ENCODE measurements at places on chromosomes 5 and 9.
A peak's percentile ranks its signal among the peaks of the same experiment; 100 is the strongest.

DNA sequence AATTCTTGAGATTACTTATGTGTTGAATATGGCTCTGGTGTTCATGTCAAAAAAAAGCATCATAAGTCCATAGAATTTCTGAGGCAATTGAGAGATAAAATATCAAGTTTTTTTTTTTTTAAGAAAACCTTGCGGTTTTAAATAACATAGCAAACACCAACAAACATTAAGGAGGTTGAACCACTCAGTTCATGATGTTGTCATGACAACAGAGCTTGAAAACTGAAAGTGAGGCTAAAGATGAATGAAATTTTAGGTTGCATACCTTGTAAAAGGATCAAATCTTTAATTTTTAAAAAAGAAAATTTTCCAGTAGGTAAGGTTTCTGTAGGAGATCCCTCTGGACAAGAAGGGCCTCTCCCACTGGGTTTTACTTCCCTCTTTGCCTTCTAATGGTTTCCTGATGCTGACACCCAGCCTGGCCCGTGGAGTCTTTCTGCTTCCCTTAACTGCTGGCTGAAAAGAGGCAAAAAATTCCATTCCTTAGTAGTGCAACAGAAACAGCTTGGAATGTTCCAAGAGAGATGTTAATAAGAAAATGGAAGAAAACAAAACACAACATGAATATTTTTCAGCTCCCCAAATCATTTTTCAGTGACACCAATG lies 60.0 kb upstream of the FER start:
- DNase-seq = no peak

DNA sequence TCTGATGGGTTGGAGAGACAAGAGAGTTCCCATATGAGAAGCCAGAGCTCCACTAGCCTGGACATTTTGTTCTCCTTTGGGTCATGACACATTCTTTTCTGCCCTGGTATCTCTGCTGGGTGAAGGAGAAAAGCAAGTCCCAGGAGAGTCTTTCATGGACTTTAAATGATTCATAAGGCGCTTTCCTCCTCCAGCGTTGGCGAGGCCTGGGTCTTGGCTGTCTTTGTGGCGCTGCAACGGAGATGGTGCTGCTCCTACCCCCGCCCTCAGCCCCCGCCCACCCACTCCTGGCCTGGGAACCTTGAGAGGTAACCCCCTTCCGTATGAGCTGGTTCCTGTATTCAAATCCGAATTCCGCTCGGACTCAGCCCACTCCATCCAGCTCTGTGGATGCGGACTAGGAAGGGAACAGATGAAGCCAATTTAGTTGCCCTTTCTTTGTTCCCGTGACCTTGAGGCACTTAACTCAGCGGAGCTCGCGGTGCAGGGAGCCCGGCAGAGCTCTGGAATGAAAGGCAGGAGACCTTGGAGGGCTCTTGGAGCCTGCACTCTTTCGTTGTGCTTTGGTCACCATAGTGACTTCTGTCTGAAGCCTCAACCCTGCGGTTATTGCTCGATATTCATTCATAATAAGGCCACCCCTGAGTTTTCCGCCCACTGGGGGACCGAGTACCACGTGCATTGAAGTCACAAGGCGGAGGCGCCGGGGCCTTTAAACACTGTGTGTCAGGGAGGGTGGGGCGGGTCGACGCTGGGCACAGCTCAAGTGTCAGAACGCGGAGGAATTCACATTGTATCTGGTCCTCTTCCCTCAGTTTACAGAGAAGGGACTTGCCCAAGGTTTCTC lies 14.0 kb upstream of the PWWP2A start:
- no peak for DNase-seq

- no peak for DNase-seq
Observed at GRCh38 chr5:112546946-112547592, 128.0 kb upstream of the EPB41L4A start.

DNA sequence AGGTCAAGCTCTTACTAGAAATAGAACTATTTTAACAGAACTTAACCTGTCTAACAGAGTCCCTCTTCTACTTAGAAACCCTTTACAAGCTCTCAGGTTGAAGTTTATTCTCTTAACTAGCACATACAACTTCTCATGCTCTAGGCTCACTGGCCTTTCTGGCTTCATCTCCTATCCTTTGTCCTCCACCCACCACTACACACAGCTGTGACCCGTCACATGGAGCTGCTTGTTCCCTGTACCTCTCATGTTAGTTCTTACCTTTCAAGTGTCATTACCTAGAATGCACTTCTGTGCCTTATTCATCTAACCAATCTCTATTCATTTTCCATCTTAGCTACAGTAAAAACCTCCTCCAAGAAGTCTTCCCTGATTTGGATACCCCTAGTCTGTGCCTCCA lies 89.4 kb upstream of the APC start:
- DNase-seq = no peak

- no peak for DNase-seq
Observed at GRCh38 chr5:80408484-80409366, 861 bp downstream of the ZFYVE16 start.

- DNase-seq = no peak
Observed at GRCh38 chr5:126831156-126831555, 54.2 kb downstream of the LMNB1 start.

- DNase-seq = peak; percentile 26
Observed at GRCh38 chr5:129664336-129664937, 83.5 kb upstream of the MINAR2 start.

GRCh38 chr5:125336401-125336800 lies 590.0 kb upstream of the ZNF608 start:
- no peak for DNase-seq

DNA sequence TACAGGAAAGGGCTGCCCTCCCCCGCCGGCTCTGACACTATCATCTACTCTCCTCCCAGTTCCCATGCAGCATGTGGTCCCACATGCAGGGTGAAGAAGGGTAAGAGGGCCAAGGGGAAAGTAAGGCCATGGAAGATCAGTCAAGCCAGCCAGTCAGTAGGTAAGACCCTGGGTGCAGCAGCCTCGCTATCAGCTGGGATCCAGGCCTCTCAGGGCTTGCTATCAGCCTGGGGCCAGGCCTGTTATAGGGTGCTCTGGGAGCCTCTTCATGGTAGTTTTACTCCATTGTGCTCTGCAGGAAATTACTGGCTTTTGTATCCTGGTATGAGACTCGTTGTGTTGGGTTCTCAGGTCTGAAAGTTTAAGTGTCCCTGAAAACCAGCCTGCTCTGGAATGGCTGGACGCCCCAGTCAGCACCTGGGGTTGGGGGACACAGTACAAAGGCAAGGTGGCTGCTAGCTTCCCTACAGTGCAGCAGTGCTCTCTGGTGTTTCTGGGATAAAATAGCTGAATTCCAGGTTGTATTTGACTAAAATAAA lies 21.4 kb downstream of the SLC22A4 start:
- no peak for DNase-seq

DNA sequence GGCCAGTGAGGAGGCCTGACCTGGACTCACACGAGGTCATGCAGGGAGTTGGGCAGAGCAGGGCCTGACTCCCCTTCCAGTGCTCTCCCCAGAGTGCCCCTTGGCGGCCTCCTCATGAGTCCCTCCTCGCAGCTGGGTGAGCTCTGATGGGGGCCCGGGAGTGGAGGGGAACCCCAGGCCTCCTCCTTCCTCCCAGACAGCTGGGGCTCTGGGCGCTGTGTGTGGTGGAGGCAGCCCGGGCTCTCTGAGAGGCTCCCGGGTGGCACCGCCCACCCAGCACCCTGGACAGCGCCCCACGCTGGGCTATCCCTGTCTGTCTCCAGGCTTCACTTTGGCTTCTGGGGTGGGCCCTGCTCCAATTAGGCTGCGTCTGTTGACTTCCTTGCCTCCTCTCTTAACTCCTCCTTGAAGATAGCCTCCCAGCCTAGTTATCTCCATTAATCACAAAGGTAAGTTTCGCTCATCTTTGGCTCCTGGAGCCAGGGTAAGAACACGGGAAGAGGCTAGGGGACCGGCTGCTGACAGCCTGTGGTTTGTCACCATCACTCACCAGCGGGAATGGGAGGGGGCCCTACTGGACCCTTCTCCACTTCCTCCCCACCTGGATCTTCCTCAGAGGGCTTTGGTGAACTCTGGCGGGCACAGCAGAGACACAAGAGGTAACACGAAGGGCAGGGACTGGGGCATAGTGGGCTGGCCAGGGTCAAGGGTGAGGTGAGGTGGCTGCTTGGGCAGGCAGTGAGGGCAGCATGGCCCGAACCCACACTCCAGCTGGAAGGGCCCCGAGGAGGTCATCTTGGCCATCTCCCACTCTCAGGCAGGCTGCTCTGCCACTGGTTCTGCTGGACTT lies 13.1 kb downstream of the PSD2 start:
- DNase-seq = no peak

DNA sequence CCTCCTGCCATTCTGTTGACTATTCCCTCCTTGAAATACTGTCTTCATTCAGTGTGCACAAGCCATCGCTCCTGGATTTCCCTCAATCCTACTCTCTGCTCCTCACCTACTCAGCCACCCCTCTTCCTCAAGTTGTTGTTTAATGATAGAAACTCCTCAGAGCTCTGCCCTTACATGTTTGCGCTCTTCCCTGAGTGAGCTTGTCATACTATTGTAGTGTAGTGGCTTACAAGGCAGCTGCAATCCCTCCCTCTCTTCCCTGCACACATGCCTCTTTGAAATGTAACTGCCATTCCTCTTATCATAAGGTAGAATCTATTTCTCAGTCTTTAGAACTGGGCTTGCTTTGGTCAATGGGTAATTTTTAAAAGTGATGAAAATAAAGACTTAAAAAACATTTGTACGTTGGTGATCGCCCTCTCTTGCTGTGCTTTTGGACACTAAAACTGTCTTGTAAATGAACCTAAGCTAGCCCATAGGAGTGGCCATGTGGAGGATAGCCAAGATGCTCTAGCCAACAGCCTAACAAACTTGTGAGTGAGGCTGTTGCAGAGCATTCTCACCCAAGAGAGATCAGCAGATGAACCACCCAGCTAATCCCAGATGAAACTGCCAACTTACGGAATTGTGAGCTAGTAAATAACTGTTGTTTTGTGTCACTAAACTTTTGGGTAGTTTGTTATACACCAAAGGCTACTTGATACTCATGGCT lies 18.1 kb upstream of the SMAD5 start:
- no peak for DNase-seq

GRCh38 chr5:170745481-170746071 lies 37.9 kb upstream of the GABRP start:
- no peak for DNase-seq

DNA sequence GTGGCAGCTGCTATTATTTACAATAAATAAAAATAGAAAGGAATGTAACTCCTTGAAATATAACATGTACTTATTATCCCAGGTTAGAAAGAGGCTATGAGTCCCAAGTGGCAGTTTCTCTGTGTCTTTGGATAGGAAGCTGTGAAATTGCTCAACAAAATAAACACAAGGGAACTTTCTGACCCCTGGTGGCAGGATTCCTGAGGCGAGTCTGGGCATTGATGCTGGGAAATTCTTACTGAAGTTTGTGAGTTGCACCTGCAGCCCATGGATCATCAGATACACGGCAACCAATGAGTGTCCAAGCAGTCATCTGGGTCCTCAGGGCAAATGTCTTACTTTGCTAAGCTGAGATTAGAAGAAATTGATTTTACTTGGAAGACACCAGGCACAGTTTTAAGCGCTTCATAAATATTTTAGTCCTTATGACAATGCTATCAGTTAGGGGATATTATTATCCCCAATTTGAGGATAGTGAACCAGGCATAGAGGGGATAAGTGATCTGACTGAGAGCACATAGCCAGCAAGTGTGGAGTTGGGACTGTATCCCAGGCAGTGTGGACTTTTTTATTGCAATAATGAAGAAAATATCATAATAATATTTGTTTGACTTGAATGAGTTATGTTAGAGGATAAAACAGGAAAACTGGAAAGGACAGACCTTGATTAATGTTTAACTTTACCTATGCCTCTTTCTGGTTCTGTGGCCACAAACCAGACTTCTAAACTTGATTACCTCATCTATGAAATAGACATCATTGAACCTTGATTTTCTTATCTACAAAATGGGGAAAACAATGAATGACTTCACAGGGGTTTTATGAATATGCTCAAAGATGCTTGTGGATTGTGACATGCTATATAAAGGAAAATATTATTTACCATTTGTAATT lies 265.5 kb upstream of the ADAMTSL1 start:
- no peak for DNase-seq

- no peak for DNase-seq
Observed at GRCh38 chr5:31569068-31569467, 37.0 kb downstream of the C5orf22 start.

- no peak for DNase-seq
Observed at GRCh38 chr5:179321206-179321987, 23.9 kb downstream of the ADAMTS2 start.

GRCh38 chr5:177301503-177302165 lies 1.9 kb downstream of the RAB24 start:
- no peak for DNase-seq

GRCh38 chr9:136230365-136230764 lies 15.2 kb downstream of the QSOX2 start:
- no peak for DNase-seq

DNA sequence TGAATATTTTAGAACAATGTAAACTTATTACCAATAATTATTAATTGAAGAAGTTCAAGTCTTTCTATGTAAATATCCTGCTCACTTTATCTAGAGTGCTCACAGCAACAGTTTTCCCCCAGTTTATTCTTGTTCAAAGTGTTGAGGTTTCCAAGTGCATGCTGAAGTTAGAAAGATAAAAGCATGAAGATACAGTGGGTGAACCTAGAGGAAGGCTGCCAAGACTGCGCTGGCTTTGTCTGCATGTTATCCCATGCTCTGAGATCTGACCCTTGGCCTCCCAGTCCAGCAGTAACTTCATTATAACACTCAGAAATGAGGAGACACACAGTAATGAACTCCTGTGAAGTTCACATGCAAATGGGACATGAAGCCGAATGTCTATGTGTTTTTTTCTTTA lies 76.0 kb upstream of the PIP5K1B start:
- DNase-seq = no peak

DNA sequence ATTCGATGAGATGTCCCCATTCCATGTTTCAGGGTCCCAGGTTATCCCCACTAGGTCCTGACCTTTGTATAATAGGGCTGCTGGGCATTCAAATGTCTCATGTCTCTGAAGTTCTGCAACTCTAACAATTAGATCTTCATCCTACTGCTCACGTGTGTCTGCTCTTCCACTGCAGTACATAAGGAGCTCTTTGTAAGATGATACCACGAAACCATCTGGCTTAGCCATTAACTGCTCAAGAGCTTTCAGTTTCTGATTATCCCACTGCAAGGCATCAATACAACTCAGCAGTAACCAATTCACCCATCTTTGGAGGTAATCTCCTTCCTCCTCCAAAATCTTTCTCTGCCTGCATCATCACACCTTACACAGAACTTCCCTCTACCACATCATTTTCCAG lies 49.9 kb upstream of the PPP2CA start:
- DNase-seq = no peak

Data from SHP77 (cell line).